ENCODE measurements at places on chromosomes 3 and 15.

GRCh38 chr3:36663666-36664291 is 100.6 kb downstream of the DCLK3 start:
- DNase-seq, result no peak

- DNase-seq, result no peak
Measured at GRCh38 chr3:115077501-115078250, 69.4 kb downstream of the ZBTB20 start.

GRCh38 chr3:4841225-4841624 is 138.0 kb upstream of the BHLHE40 start:
- DNase-seq, result no peak

- no peak for DNase-seq
Measured at GRCh38 chr15:70258369-70259027, 160.8 kb upstream of the TLE3 start.

- no peak for DNase-seq
Measured at GRCh38 chr3:77873598-77873997, 833.7 kb downstream of the ROBO2 start.

DNA sequence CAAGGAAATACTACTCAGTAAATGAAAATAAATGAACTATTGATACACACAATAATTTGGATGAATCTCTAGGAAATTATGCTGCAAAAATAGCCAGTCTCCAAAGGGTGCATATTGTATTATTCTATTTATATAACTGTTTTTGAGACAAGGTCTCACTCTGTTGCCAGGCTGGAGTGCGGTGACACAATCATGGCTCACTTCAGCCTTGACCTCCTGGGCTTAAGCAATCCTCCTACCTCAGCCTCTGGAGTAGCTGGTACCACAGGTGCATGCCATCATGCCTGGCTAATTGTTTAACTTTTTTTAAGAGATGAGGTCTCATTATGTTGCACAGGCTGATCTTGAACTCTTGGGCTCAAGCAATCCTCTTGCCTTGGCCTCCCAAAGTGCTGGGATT is 12.5 kb downstream of the KLHDC8B start:
- no peak for DNase-seq

DNA sequence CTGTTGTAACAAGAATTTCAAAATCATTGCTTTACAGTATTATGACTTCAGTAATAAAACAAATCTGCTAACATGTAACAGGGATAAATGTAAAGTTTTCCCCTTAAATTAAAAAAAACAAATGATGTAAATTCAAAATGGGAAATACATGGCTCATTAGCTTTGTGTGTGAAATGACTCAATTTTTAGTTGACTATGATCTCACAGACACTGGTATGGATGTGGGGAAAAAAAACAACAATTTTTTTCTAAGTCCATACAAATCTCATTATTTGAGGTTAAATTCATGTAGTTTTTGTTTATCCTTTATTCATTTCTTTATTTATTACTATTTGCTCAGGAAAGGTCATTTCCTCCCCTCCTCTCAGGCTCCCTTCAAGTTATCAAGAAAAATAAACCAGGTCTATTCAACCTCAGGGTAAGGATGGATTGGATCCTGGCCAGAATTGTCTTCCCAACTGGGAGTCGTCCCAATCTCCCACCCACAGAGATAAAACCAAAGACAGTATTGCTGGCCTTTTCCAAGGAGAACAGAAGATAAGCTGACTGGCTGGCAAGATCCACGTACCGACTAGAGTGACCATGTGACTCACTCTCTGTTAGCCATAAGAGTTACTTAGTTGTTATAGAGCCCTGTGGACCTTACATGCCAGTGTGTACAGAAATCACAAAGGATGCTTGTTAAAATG is 373.3 kb downstream of the GAP43 start:
- no peak for DNase-seq

DNA sequence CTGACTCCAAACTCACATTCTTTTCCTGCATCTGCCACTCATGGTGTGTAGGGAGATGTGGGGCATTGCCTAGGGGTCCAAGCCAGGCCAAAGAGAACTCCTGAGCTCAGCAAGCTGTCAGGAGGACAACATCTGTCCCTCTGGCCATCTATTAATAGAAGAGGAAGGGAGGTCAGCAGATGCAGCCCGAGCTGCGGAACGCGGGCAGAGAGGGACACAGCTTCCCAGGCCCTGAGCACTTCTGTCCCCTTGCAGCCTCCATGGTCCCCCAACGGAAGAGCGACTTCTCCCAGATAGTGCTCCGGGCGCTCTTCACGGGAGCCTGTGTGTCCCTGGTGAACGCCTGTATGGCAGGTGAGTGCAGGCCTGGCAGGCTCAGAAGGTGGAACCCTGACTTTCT is 37.3 kb upstream of the PDE8A start:
- DNase-seq, result no peak

DNA sequence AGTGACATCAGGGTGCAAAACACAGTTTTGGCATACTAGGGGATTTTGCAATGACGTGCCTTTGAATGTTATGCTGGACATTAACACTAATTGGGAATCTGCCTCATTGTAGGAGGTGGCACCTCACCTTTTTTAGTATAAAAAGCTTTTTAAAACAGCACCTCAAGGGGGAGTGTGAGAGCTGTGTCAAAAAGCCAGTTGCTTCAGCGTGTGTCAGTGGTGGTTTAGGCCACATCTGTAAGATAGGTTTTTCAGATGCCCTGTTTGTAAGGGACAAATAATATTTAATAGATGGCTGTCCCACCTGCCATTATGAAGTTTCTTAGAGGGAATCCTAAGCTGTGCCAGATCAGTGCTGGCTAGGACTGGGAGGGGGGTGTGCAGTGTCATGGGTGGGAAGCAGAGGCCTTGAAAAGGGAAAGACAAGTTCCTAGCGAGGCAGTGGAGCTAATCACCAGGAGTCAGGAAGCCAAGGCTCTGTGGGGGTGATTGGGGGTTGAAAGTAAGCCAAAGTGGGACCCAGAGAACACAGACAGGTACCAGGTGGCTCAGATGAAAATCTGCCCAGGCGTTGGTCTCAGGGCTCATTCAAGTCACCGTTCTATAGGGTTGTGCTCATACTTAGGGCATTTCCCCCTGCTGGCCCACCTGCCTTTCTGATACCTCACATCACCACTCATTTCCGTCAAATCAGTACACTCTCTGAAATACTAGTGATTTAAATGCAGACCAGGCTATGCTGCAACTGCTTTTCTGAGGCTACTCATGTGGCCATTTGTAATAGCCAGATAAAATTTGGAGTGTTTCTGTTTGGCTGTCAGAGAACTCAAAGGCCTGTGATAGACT is 120.5 kb downstream of the BBX start:
- DNase-seq, result no peak

- DNase-seq, result no peak
Measured at GRCh38 chr15:41581110-41581509, 22.1 kb downstream of the TYRO3 start.

DNA sequence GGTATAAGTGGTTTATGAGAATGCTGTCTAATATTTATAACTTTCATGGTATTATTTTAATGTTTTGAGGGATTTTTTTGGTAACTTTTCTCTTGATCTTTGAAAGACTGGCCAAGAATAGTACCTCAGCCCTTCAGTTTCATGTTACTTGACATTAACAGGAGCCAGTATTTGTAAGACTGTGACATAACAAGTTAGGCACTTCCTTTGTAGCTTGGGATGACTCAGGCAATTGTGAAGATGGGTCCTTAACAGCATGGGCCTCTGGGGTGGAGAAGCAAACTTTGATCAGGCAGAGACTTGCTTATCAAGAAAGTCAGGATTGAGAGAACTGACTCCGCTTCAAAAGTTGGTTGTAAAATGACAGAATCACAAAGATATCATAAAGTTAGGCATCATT is 9.5 kb downstream of the LRRC49 start:
- DNase-seq, result no peak

DNA sequence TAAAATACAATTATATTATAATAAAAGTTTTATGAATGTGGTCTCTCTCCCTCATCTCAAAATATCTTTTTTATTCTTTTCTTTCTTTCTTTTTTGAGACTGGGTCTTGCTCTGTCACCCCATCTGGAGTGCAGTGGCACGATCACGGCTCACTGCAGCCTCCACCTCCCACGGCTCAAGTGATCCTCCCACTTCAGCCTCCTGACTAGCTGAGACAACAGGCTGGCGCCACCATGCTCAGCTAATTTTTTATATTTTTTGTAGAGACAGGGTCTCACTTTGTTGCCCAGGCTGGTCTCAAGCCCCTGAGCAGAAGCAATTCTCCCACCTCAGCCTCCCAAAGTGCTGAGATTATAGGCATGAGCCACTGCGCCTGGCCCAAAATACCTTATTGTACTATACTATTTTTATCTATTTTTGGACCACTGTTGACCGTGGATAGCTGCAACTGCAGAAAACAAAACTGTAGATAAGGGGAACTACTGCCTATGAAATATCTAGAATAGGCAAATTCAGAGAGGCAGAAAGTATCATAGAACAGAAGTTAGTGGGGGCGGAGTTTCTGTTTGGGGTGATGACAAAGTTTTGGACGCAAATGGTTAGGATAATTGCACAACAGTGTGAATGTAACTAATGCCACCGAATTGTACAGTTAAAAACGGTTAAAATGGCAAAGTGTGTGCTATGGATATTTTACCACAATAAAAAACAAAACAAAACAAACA is 66.6 kb downstream of the SLC12A8 start:
- DNase-seq, result no peak

DNA sequence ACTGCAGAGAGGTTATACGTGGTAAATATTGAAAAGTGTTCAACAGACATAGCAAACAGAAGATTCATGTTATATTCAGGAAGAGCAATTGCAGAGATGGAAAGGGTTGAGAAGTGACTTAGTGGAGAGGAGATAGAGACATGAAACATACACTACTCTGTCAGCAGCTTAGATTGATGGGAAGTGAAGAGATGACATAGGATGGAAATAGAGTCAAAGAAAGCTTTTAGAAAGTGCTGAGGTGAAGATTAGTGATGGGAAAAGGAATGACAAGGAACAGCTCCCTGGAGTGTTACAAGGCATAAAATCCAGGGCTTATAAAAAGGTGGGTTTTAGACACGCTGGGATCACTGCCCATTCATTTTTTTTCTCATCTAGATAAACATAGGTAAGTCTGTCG is 17.2 kb upstream of the GOLIM4 start:
- no peak for DNase-seq

DNA sequence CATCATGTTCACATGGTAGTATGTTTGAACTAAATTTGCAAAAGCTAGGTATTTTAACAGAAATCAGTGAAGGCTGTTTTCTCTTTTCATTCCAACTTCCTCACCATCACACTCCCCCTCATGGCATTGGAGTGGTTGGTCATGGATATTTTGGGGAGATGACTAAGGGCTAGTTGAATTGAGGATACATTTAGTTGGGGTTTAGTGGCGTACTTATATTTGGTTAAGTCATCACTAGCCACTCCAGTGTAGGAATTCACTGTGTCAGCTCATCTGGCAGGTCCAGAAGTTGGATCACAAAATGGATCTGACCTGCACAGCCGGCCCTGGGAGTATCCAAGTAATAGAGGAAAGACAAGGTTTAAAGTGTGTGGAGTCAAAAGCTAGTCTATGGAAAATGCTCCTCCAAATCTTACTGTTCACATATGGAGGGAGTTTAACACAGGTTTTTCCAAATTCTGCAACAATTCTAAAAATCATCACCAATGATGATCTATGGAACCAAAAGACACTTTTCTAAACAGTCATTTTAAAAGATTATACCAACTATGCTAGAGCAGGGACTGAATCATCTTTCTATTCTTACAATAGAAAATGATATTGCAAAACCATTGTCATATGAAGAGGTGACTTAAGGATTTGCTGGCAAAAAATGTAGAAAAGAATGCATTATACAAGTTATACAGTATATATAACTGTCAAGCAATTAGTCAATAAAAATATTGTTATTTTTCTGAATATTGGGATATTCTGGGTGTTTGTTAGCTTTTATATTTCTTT is 247.8 kb upstream of the PEX5L start:
- no peak for DNase-seq

- DNase-seq, result no peak
Measured at GRCh38 chr3:34254285-34254684, 455.9 kb downstream of the PDCD6IP start.

GRCh38 chr3:148367756-148368155 is 329.9 kb upstream of the AGTR1 start:
- DNase-seq, result no peak

GRCh38 chr3:3800685-3801493 is 1.7 kb downstream of the LRRN1 start:
- no peak for DNase-seq

GRCh38 chr15:39781147-39781966 is 1.3 kb downstream of the FSIP1 start:
- no peak for DNase-seq

DNA sequence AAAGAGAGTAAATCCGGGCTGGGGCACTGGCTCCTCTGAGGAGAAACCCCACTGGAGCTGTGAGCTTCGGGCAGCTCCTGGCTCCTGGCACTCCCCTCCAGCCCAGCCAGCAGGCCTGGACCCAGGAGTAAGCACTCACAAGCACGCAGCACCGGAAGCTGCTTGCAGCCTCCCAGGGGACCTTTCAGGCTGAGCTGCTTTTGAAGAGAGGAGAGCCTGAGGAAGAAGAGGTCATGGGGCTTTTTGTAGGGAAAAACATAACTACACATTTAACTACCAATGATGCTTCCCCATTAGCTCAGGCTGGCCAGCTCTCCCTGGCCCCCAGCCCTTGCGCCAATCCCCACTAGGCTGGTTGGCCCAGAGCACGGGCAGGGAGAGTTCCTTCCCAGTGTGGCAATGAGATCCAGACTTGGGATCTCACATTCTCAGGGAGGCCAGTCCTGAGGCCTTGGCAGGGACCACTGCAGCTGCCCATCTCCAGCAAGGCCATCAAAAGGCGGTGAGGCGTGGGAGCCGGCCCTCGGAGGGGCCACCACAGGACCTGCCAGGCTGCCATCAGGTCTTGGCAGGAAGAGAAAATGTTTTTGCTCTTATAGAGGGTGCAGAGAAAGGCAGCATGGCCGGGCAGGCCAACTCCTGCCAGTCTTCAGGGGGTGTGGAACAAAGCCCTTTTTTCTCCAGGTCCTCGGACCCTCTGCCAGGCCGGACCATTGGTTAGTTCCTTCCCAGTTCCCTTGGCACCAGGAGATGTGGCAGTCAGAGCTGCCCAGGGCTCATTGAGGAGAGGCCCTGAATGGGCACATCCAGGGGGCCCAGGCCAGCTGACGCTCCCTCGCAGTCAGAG is 41.5 kb upstream of the MFGE8 start:
- no peak for DNase-seq
